Erythroblast (primary cell): ENCODE measurements at places on chromosomes 16 and 17.
A peak's percentile ranks its signal among the peaks of the same experiment; 100 is the strongest.

GRCh38 chr17:38980490-38981217 is 13.5 kb upstream of the FBXO47 start:
- no peak for DNase-seq

DNA sequence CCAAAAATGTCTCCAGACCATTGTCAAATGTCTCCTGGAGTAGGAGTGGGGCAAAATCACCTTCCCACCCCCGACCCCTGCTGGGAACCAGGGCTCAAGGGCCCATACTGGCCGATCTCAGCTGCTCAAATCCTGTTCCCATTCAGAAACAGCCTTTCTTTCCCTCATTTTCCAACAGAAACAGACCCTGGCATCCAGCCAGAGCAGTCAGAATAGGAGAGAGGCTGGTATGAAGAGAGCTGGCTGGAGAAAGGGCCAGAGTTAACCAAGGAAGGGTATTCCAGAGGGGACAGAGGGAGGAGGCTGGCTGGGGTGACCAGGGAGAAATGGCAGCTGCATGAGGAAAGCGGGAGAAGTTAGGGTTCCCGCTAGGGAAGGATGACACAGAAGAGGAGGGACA is 199.1 kb downstream of the XYLT1 start:
- no peak for DNase-seq

DNA sequence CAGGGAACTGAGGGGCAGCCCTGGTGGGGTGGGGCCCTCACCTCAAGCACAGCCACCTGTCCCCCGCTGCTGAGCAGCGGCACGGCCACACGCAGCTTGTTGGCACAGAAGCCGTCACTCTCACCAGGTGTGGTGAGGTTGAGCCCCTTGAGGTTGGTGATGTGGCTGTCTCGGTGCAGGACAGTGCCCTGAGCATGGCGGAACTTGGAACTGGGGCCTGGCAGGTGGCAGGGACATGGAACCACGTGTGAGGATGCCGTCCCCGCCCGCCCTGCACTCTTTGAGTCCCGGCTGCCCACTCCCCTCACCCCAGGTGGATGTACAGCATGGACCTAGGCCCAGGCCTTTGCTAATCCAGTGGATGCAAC is 9.7 kb upstream of the VASN start:
- DNase-seq, result no peak

DNA sequence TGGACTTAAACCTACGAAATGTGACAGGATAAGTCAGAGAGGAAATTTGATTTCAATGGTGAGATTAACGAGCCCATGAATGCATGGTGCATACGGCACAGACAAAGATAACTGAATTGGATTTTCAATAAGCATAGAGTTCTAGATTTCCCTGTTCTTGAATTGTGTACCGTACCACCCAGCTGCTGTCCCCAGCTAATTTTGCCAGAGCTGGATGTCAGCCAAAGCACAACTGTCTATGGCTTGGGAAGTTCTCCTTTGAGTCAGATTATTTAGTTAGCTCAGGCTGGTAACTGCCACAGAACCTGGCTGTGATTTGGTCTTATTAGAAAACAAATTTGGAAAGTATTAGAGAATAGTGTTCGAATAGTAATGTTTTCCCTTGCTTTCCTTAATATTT is 143.1 kb downstream of the CDH13 start:
- no peak for DNase-seq

- peak; percentile 14 for DNase-seq
Measured at GRCh38 chr17:27481327-27481726, 25.1 kb downstream of the KSR1 start.

DNA sequence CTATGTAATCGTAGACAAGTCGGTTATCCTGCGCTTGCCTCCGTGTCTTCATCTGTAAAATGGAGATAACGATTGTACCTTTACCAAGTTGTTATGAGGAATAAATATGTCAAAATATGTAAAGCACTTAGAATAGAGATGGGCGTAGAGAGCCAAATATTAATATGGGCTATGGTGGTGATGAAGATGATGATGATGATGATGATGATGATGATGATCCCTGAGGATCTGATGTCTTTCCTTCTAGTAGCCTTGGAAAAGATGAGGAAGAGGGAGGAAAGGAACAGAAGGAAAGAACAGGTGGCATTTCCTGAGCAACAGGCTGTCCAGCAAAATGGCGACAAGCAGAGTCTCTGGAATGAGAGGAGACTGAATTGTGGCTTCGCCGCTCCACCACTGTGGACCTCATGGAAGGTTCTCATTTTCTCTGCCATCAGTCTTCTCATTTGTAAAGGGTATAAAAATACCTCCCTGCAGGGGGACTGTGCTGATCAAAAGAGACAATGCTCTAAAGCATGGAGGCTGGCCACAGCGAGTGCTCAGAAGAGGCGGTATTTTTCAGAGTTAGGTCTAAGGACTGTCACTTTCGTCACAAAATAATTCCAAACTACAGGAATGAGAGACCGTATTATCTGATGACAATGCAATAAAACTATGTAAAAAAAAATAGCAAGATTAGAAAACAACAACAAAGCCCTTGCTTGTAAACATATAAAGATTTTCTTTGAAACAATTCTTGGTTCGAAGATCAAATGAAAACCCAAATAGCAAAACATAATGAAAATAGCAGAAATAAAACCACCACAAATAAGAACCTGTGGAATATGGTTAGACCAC is 17.2 kb upstream of the RCVRN start:
- DNase-seq, result no peak

- DNase-seq, result peak; percentile 15
Measured at GRCh38 chr17:69325518-69326376, 1.2 kb downstream of the ABCA5 start.

GRCh38 chr17:64066716-64067115 is 46.3 kb upstream of the ICAM2 start:
- no peak for DNase-seq

GRCh38 chr16:10465821-10466220 is 80.0 kb downstream of the ATF7IP2 start:
- DNase-seq, result no peak

GRCh38 chr17:65229621-65229995 is 92.4 kb downstream of the RGS9 start:
- no peak for DNase-seq

GRCh38 chr17:34562387-34562786 is 17.0 kb upstream of the TMEM132E start:
- peak; percentile 15 for DNase-seq

- DNase-seq, result no peak
Measured at GRCh38 chr17:10178506-10178991, 19.9 kb downstream of the GAS7 start.

GRCh38 chr17:43588121-43588520 is 42.0 kb upstream of the ETV4 start:
- DNase-seq, result no peak

DNA sequence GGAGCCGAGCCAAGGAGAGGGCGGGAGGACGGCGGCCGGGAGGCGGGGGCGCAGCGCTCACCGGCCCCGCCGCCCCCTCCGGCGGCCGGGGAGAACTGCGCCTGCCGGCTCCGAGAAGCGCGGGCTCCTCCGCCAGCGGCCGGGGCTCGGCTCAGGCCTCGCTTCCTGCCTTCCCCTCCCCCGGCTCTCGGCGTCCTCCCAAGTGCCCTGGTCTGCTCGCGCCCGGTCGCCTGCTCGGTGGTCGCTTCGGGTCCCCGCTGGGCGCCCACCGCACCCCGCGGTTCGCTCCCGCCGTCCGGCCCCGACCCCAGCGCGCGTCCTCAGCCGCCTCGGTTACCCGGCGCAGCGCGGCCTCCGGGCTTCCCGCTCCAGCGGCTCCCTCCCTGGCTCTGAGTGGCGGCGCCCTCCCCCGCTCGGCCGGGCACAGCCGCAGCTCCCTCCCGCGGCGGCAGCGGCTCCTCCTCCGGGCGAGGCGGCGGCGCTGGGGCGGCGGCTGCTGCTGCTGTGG is 313 bp downstream of the UBTF start:
- no peak for DNase-seq

- DNase-seq, result peak; percentile 27
Measured at GRCh38 chr17:29590411-29591145, 1.1 kb upstream of the GIT1 start.

DNA sequence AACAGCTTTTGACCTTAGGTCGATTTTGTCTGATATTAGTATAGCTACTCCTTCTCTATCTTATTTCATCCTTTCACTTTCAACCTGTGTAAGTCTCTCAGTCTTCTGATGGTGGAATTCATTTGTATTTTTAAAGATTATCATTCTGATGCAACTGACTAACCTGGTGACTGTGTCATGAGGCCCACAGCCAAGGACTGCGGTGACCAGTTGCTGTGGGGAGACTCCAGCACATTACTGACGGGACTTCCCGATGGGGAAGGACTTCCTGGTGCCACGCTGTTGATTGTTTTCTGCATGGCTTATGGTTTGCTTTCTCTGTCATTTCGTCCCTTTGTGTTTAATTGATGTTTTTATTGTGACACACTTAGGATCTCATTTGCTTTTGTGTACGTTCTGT is 34.2 kb downstream of the RMI2 start:
- DNase-seq, result no peak

- no peak for DNase-seq
Measured at GRCh38 chr16:19094542-19095365, 19.0 kb upstream of the ITPRIPL2 start.

- DNase-seq, result no peak
Measured at GRCh38 chr17:65197201-65197600, 60.0 kb downstream of the RGS9 start.
